ENCODE measurements at places on chromosomes 16 and 17.

GRCh38 chr17:68737761-68738443, 136.7 kb upstream of the FAM20A start:
- DNase-seq = no peak

DNA sequence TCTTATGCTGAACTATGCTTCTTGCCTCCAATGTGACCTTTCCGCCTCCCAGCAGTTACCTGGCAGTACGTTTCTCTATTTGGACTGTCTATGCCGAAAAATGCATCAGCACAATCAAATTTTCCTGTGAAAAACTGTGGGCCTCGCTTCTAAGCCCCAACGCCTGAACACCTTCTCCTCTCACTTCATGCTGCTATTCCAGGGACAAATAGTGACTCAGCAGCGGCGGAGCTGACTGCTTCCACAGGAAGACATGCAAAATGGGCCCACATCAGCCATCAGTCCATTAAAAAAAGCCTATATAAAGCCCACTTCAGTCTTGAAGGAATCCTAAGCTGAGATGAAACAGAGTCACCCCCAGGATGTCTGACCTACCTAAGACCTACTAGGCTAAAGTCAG, 10.5 kb upstream of the PIP4K2B start:
- no peak for DNase-seq

GRCh38 chr16:71775949-71776348, 32.7 kb downstream of the AP1G1 start:
- DNase-seq = no peak

DNA sequence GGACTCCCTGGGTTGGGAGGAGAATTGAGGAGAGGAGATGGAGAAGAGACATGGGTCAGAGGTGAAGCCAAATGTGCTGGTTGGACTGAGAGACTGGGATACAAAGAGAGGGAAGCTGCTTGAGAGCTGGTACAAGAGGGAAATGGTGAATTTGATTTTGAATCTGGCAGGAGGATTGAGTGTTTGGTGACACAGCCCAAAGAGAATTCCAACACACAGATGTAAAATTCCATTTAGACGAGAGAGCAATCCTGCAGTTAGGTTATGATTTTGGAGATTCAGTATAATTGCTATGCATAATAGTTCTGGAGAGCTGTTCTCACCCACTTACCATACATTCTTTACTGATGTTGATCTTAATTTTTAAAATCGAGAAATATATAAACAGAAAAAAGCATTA, 57.7 kb downstream of the HSD17B2 start:
- DNase-seq = no peak

- DNase-seq = no peak
Measured at GRCh38 chr16:82264756-82265155, 94.7 kb upstream of the MPHOSPH6 start.

DNA sequence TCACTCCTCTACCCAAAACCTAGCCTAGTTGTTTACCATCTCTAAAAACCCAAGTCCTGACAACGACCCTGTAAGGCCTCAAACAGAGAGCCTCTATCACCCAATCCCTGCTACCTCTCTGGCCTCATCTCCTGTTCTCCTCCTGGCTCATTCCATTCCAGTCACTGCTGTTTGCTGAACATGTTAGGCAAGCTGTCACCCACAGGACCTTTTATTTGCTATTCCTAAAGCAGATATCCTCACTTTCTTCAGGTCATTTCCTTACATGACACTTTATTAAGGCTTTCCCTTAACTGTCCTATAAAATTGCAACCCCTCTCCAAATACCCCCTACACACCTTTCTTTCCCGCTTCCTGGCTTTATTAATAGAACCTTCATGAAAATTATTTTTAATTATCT, 85.1 kb downstream of the KANSL1 start:
- no peak for DNase-seq

GRCh38 chr17:57915544-57915943, 39.7 kb downstream of the CUEDC1 start:
- DNase-seq = no peak

DNA sequence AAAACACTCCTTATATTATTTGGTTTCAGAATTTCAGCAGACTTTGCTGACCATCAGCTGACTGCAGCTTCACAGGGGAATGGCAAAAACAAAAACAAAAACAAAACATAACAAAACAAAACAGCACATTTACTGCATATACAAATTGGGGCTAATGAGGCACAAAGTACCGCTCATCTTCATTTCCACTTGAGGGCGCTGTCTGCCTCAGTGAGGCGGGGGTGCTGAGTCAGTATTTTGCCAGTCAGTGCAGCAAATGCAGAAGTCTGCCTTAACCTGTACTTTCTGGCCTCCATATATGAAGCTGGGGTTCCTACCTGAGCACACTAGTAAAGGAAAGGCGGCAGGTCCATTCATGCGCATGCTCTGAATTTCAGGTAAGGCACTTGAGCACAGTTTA, 13.5 kb upstream of the DYNLRB2 start:
- DNase-seq = peak; percentile 32

DNA sequence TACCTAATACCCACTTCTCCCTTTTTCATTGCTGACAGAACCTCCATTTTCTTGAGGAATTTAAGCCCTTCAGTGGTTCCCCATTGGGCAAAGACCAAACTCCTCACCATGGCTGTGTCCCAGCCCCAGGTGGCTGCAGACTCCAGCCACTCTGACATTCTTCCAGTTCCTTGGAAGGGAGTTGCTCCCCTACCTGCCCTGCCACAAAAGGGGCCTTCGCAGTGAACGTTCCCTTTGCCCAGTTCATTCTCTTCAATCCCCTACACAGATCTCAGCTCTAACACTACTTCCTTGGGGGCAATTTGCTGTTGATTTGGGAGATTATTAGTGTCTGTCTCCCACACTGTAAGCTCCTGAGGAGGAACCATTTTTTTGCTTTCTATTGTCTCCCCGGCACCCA, 3.2 kb upstream of the AKTIP start:
- DNase-seq = no peak

DNA sequence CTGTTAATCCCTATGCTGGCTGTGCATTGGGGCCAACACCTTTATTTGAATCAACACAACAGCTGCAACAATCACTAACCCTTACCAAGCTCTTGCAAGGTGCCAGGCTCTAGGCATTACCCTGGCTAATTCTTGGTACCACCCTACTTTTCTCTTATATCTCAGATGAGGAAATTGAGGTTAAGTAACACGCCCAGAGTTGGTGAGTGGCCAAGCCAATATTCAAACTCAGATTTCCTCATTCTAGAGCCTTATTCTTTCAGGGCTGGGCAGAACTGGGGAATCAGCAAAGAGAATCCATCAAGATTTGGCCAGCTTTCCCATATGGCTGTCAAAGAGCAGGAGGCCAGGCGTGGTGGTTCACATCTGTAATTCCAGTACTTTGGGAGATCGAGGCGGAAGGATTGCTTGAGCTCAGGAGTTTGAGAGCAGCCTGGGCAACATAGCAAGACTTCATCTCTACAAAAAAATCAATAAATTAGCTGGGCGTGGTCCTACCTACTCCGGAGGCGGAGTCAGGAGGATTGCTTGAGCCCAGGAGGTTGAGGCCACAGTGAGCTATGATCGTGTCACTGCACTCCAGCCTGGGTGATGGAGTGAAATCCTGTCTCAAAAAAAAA, 23.7 kb downstream of the ARSG start:
- DNase-seq = no peak

- DNase-seq = no peak
Measured at GRCh38 chr16:87710887-87711286, 54.9 kb downstream of the KLHDC4 start.
